MCF 10A (cell line): ENCODE measurements at places on chromosomes 16 and 17.

DNA sequence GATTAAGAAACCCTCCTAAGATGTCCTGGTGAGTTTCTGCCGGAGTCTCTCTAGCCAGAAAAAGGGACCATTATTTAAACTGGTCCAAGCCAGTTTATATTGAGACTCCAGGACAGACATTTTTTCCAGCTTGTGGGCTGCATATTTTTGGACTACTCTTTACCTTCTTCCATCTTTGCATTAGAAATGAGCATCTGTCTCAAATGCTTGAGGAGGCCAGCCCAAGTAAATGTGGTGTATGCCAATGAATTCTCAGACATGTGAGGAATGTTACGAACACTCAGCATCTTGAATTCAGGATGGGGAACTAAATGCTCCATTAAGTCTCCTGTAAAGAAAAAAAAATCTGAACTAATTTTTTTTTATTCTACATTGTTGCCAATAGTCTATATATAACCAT is 18.4 kb downstream of the TUBD1 start:
- DNase-seq: no peak

- no peak for DNase-seq
These were observed 49.6 kb upstream of the NKD1 start for GRCh38 chr16:50498431-50499155.

DNA sequence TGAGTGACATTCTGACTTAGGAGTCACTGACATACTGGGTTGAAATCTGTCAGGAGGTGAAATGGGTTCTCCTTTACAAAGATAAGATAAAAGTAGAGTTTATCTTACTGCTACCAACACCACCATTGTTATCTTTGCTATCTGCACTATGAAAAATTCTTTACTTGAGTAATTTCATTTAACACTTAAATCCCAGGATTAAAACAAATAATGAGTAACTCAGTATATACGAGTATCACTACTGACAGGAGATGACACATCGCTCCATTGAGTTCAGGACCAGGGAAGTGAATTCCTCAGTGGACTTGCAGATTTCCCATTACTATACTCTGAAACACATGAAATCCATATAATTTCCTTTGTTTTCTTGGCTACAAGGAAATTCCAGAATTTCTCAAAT is 242.1 kb upstream of the NLRP1 start:
- no peak for DNase-seq

DNA sequence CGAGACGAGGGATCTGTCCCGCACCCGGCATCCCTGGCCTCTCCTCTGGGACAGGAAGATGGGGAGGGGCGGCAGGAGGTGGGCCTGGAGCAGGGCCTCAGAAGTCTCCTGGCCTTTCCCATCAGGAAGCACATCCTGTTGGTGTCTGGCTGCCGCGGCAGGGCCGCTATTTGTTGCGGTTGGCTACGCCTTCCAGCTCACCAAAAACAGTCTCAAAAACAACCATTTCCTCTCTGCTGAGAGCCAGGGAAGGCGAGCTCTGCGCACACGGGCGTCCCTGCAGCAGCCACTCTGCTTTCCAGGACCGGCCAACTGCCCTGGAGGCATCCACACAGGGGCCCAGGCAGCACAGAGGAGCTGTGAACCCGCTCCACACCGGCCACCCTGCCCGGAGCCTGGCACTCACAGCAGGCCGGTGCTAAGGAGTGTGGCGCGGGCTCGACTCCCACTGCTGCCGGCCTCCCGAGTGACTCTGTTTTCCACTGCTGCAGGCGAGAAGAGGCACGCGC is at the start of gene TMEM204:
TMEM204 (plus strand) TSS at position 224 of the 509 bp plus-strand sequence. CDS start 610 bp downstream, outside the sequence.
- no peak for DNase-seq

DNA sequence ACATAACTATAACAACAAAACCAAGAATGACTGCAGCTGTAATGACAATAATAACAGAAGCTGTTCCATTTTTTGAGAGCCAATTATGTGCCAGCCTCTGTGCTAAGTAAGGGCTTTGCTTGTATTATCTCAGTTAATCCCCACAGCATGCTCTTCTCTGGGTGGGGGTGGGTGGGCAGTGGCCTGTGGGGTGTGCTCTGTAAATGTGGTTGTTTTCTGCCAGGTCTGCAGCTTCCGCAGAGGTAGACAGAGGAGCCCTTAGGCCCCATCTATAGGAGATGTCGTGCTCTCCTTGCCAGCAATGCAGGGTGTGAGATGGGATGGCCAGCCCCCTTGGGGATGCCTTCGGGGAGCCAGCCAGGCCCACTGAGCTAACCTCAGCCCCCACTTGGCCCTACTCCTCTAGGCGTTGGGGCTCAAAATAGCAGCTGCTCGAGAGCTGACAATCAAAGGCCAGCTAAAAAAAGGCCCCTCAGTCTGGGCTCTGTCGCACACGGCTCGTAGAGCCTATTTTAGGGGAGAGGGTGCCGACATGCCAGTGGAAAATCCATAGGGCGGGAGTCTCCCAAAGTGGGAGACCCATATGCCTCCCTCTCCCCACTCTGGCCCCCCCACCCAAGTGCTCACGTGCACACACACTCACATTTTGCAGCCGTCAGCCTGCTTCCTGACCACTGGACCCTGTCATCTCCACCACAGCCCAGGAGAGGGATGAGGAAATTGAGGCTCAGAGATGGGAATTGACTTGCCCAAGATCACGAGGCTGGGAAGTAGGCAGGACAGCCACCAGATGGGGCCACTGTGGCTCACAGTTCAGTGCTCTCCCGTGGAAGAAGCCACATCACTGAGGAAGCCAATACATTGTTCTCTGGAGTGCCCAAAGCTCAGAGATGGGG is 15.8 kb downstream of the CDH16 start:
- no peak for DNase-seq

- DNase-seq: no peak
These were observed 345.1 kb upstream of the PSMD7 start for GRCh38 chr16:73951481-73951880.

DNA sequence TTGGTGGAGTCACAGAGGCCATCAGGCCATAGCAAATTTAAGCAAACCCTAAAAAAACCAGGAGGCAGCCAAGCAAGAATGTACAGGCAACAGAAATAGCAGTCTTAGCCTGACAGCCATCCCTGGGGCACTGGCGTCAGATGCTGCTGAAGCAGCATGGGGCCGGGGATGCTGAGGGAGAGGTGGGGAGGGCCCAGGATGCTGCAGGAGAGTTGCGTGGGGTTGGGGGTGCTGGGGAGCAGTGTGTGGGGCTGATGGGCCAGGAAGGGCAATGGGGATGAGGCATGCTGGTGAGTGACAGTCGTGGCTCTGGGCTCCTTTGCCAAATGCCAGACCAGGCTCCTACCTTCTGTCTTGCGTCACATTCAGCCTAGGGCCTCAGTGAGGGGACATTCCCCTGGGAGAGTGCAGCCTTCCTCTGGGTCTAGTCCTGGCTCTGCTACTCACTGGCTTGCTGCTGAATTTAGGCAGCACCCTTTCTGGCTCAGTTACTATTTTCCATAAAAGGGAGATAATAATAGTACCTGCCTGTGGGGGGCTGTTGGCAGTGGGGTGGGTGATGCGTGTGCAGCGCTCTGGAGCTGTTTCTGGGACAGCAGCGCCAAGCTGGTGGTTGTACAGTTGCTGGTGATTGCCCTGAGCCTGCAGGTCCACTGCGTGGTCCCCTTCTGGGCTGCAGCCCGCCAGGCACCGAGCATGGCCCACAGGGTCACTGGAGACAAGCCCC is 88.1 kb downstream of the AMFR start:
- DNase-seq: no peak

GRCh38 chr16:10885246-10885645 is 8.2 kb downstream of the CIITA start:
- no peak for DNase-seq

- DNase-seq: no peak
These were observed 1.3 kb upstream of the BAIAP2 start for GRCh38 chr17:81033535-81034167.

GRCh38 chr17:13337151-13337550 is 264.6 kb downstream of the HS3ST3A1 start:
- DNase-seq: no peak

DNA sequence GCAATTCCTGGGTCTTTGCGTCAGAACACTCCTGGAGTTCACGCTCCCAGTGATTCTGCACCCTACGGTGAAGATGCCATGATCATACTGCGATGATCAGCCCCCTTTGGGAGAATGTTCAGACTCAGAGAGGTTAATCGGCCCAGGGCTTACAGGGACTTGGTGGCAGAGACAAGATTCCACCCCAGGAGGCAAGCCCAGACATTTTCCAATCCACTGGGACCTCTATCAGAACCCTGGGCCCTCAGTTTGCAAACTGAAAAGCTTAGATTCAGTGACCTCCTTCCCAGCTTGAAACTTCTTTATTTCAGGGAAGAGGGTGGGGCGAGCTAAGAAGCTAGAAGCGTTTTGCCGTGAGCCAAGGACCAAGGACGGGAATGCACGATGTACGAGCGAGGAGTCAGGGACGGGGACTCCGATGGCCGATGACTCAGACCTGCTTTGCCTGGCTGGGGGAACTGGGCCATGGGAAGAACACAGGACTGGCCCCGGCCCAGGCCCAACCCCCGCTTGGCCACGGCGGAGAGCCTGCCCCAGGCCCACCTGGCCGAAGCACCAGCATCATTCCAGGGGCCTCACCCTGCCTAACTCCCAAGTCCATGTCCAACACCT is 34.7 kb downstream of the SOCS3 start:
- peak; percentile 50 for DNase-seq

- DNase-seq: no peak
These were observed 21.5 kb downstream of the ITGAL start for GRCh38 chr16:30493941-30494488.

GRCh38 chr17:19410875-19411620 is at the start of gene RNF112:
RNF112 (plus strand) TSS chr17:19411232; CDS start chr17:19411409, 177 bp downstream.
- DNase-seq: no peak

DNA sequence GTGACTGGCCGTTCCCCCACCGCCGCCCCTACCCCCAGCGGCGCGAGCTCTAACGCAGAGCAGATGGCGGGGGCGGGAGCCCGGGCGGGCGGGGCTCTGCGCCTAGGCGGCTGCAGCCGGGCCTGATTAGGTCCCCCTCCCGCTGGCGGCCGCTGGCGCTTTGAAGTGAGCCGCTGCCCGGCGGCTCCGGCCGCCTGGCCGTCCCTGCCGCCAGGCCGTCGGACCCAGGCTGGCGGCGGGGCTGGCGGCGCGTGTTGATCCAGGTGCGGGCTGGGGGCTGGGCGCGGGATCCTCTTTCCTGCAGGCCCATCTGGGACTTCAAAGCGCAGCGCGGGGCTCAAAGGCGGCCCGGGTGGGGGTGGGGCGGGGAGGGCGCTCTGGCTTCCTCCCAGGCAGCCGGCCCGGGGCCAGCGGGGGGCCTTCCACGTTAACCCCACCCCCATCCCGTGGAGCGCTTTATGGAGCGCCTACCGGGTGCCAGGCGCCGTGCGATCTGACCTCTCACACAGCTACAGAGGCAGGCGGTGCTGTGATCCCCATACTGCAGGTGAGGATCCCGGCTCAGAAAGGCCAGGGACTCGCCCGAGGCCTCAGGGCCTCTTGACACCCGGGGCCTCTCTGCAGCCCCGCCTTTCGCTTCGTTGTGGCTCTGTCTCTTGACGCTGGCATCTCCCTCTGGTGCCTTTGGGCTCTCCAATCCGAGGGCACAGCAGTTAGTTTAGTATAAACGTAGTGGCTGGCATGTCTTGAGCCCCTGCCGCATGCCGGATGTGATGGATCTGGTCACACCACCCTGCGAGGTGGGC is 80.0 kb upstream of the NKD1 start:
- no peak for DNase-seq

DNA sequence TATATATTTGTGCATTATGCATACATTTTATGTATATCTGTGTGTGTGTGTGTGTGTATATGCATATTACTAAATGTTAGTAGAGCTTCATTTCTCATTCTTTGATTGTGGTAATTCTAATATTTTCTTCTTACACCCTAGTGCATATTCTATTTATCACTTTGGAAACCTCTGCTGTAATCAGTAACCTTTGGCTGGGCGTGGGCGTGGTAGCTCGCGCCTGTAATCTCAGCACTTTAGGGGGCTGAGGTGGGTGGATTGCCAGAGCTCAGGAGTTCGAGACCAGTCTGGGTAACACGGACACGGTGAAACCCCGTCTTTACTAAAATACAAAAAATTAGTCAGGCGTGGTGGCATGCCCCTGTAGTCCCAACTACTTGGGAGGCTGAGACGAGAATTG is 26.9 kb downstream of the CPSF4L start:
- no peak for DNase-seq

- DNase-seq: peak; percentile 18
These were observed 818 bp downstream of the DNAJC7 start for GRCh38 chr17:42016411-42016831.

GRCh38 chr16:3358871-3359270 is 3.2 kb downstream of the OR2C1 start:
- no peak for DNase-seq

DNA sequence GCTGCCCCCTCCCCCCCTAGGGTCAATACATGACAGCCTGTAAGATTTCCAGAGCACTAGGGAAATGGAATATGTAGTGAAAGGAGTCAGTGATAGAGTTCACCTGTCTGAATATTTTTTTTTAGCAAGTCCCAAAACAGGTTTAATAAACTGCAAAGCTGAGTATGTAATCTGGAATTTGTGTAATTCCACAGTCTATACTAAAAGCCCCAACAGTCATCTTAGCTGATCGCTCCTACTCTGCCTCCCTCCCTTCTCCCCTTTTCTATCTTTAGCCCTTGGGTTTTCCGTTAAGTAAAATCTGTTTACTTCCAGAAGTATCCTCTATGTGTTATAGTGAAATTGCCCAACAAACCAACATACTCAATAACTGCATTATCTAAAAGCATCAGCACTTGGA is 3.5 kb downstream of the CDH13 start:
- DNase-seq: peak; percentile 23

DNA sequence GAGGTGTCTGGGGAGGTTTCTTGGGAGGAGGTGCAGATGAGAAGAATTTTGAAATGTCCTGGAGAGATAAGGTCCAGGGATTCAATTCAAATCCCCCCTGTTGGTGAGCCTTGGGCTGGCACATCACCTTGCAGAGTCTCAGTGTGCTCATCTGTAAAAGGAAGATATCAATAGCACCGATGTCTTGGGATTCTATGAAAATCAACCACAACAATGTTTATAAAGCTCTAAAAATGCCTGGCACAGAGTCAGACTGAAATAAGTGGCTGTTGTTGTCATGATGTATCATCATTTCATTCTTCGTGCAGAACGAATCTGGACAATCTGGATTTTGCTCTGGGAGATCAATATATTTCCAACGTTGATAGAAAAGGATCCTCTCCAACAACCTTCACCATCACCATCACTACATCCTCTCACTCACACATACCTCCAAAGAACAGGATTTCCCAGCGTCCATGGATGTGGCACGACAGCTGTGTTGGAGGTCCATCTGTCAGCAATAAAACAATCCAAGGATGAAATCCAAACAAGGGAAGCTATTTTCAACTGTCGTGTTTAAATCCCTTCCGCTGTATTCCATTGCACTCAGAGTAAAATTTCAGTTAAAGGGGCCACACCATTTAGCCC is 393.7 kb upstream of the DYNLRB2 start:
- no peak for DNase-seq

GRCh38 chr17:76515274-76515949 is 14.2 kb upstream of the RHBDF2 start:
- DNase-seq: no peak
